ENCODE measurements at places on chromosomes 16 and 17. TPM values are rescaled to one million over a fixed set of nuclear protein-coding genes. Genes with fewer than 3 reads are reported as not detected.

DNA sequence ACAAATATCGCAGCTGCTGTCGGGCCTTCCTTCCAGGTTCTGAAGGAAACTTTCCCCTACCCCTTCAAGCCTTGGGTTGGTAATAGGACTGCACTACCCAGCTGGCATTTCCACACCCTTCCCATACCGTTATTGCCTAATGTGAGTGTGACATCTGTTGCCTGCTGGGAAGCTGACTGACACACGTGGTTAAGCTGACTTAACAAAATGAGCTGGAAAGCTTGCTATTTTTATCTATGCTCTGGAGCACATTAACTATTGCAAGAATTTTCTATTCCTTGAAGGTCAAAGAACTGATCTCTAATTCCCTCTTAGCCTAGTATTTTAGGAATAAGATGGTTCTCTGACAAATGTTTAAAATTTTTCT is 79.5 kb downstream of the PMP22 start:
- DNase-seq: no peak

DNA sequence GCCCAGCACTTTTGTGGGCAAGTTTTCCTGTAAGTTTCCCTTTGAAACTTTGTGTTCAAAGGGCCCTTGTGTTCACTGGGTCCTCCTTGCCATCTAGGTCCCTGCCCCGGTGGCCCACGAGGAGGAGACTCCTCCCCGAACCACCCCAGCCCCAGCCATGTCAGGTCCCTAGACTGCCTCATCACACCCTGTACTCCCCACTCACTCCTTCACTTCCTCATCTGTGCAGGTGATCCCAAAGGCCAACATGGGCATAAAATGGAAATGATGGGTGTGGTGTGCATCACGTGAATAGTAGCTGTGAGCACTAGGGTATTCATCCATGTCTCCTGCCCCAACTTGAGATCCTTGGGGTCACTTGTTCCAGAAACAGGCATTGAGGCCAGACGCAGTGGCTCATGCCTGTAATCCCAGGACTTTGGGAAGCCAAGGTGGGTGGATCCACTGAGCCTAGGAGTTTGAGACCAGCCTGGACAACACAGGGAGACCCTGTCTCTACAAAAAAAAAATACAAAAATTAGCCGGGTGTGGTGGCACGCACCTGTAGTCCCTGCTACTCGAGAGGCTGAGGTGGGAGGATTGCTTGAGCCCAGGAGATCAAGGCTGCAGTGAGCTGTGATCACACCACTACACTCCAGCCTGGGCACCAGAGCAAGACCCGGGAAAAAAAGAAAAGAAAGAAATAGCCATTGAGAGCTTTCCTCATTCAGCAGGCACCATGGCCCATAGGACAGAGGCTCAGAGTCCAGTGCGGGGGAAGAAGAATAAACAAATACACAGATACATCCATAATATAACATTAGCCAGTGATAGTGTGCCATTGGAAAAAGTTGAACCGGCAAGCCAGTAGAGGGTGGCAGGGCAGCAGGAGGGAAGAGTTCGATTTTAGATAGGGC is 74.5 kb downstream of the KATNIP start:
- peak; percentile 40 for DNase-seq

DNA sequence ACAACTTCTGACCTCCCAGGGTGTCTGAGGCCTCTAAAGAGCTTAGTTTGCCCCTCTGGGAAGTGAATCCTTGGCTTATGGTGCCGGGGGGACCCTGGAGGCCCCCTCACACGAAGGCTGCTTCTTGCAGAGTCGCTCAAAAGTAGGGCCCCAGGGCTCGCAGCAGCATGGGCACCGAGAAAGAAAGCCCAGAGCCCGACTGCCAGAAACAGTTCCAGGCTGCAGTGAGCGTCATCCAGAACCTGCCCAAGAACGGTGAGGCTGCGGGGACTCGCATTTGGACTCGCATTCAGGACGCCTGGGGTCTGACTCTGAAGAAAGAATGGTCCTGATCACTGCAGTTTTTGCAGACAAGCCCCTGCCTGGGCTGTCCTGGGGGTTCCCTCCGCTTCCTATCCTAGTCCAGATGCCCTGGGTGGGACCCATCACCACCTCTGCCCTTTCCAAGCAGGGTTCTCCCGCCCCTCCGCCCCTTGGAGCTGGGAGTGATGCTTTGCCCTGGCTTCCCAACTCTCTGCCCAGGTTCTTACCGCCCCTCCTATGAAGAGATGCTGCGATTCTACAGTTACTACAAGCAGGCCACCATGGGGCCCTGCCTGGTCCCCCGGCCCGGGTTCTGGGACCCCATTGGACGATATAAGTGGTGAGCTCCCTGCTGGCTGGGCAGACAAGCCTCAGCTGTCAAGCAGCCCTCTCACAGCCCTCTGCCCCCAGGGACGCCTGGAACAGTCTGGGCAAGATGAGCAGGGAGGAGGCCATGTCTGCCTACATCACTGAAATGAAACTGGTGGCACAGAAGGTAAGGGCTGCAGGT is 698 bp downstream of the ACBD4 start:
- no peak for DNase-seq

GRCh38 chr17:41962111-41962510 is 4.5 kb upstream of the CNP start:
- DNase-seq: no peak

- DNase-seq: no peak
Observed at GRCh38 chr17:8137645-8138373, 13.9 kb upstream of the HES7 start.

- peak; percentile 74 for DNase-seq
Observed at GRCh38 chr17:879546-880442, 97.6 kb downstream of the MRM3 start.

DNA sequence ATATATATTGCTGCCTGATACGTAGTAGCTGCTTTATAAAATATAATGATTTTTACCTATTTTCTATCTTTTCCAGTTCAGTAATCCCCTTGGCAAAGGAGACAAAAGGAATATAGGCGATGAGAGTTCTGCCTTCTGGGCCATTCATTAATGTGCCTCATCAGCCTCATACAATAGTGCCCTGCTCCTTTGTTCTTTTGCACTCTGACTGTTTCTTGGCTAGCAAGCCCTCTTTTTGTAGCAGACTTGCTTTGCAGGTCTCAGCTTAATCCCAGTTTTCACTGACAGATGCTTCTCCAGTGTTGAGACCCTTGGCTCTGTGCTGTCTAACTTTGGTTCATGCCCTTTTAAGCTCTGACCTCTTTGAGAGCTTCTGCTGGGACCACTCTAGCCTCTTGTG is 10.4 kb downstream of the HSD17B2 start:
- DNase-seq: no peak

- DNase-seq: no peak
Observed at GRCh38 chr17:58320570-58321323, 7.8 kb downstream of the TSPOAP1 start.

- DNase-seq: no peak
Observed at GRCh38 chr17:4150096-4150495, 7.1 kb downstream of the CYB5D2 start.

DNA sequence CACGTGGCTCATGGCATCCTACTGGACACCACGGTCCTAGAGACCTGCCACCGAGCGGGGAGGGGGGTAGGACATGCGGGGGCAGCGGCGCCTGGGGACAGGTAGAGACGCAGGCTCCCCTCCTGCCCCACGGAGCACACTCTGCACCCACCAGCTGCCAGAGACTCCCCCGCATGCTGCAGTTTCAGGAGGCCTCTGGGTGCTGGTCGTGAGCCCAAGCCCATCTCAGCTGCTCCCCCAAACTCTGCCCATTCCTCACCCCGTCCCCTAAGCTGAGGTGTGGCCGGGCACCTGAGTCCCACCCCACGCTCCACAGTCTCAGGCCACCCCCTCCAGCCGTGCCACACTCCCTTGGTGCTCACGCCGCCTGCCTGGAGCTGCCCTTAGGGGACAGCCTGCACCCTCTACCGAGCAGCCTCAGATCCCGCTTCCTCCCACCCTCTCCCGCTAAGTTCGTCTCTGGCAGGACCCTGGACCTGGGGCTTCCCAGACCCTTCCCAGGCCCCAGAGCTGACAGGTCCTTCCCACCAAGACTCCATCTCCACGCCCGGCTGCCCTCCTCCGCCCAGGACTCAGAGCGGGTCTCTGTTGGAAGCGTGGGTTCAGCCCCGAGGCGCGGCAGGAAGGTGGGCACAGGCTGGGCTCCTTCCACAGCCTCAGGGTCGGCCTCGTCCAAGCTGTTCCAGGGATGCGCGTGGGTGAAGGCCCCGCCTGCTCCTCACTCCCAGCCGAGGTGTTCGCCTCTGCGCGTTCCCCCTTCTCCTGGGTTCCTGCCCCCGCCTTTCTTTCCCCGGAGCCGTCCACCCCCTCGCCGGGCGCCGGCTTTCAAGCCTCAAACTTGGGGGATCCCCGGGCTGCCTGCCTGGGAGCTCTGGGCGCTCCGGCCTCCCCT is 1.3 kb downstream of the RAB40B start:
- DNase-seq: peak; percentile 26

- DNase-seq: no peak
Observed at GRCh38 chr17:5260542-5260941, 21.5 kb upstream of the RABEP1 start.

- DNase-seq: no peak
Observed at GRCh38 chr17:44390250-44390870, 911 bp upstream of the ITGA2B start.

Gene STAT5B
- 39.2 TPM for total RNA-seq

Gene MGAT5B
- 0.46 TPM for total RNA-seq

Gene KRTAP4-5
- total RNA-seq: not detected

Gene CES3
- 203 TPM for total RNA-seq

Gene MIEF2
- total RNA-seq: 13.8 TPM

Gene DUXB
- total RNA-seq: not detected

Gene ACE
- total RNA-seq: 31.9 TPM

Gene AOC3
- total RNA-seq: 5.6 TPM

Gene NME3
- 59.5 TPM for total RNA-seq

Gene GPR179
- not detected for total RNA-seq

Gene MYH13
- 0.03 TPM for total RNA-seq

Gene ZNF267
- total RNA-seq: 10.6 TPM

Measured in left colon (tissue), 2 donors.